SW 1271 (cell line): ENCODE measurements at places on chromosomes 7 and 10.
A peak's percentile ranks its signal among the peaks of the same experiment; 100 is the strongest.

- no peak for DNase-seq
Observed at GRCh38 chr10:3419719-3420495, 247.3 kb upstream of the PITRM1 start.

GRCh38 chr10:9437131-9437530 lies 1382.6 kb downstream of the GATA3 start:
- no peak for DNase-seq

- no peak for DNase-seq
Observed at GRCh38 chr7:149732111-149732561, 41.3 kb downstream of the ZNF467 start.

DNA sequence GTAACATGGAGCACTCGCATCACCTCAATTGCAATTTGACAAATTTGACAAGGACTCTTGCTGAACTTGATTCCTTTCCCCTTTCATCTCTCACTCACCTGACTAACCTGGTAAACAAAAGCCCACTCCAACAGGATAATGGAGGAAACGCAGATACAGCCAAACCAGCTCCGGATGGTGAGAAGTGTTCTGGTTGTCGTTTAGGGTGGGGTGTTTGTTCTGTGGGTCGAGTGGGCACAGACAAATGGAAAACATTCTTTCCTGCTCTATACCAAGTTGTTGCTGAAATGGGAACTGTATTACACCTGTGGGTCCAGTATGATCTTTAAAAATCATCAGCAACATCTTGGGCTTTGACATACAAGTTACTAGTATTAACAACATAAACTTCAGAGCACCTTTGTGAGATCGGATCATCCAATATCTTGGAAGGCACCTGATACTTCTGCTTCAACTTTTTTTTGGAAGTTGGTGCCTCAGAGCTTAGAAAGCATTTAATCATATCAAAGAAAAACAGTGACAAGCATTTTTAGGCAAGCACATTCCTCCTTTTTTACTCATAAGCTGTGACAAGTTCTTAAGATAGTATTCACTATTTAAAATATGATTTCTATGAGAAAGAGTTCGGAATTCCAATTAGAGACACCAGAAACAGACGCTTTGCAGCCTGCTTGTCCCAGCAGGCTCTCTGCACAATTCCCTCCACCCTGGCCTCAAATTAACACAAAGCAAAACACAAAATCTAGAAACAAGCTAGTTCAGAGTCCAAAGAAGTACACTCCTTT lies 58.1 kb downstream of the CCDC186 start:
- DNase-seq: no peak

DNA sequence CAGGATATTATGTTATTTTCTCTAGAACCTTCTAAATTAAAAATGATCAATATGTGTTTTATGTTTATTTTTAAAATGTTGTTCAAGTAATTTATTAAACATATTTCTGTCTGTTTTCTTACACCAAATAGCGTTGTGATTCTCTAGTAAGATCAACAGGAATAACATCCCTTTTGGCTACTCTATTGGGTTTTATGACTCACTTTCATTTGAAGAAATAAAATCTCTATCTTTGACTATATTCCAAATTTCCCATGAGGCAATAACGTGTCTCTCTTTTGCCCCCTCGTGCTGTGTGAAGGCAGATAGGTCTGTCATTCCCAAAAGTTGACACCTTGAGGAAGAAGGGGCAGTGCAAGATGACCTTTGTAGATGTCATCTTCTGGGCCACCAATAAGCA lies 40.9 kb downstream of the ITGA8 start:
- DNase-seq: no peak

GRCh38 chr7:23207021-23207420 lies 25.2 kb downstream of the NUP42 start:
- DNase-seq: no peak

- DNase-seq: no peak
Observed at GRCh38 chr10:103395754-103396066, 565 bp downstream of the ATP5MK start.

- no peak for DNase-seq
Observed at GRCh38 chr7:5703572-5704533, 77.6 kb downstream of the RNF216 start.

DNA sequence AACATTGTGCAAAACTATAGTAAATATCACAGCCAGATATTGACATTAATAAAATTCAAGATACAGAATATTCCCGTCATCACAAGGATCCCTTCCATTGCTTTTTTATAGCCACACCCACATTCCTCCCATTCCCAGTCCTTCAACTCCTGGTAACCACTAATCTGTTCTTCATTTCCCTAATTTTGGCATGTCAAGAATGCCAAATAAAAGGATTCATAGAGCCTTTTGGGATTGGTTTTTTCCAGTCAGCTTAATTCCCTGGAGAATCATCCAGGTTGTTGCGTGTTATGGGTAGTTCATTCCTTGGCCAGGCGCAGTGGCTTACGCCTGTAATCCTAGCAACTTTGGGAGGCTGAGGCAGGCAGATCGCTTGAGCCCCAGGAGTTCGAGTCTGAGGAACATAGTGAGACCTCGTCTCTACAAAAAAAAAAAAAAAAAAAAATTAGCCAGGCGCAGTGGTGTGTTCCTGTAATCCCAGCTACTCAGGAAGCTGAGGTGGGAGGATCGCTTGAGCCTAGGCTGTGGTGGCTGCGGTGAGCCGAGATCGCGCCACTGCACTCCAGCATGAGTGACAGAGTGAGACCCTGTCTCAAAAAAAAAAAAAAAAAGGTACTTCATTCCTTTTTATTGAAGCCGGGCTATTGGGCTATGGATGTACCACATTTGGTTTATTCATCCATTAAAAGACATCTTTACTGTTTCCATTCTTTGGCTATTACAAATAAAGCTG lies 2.7 kb downstream of the OGDH start:
- DNase-seq: no peak

DNA sequence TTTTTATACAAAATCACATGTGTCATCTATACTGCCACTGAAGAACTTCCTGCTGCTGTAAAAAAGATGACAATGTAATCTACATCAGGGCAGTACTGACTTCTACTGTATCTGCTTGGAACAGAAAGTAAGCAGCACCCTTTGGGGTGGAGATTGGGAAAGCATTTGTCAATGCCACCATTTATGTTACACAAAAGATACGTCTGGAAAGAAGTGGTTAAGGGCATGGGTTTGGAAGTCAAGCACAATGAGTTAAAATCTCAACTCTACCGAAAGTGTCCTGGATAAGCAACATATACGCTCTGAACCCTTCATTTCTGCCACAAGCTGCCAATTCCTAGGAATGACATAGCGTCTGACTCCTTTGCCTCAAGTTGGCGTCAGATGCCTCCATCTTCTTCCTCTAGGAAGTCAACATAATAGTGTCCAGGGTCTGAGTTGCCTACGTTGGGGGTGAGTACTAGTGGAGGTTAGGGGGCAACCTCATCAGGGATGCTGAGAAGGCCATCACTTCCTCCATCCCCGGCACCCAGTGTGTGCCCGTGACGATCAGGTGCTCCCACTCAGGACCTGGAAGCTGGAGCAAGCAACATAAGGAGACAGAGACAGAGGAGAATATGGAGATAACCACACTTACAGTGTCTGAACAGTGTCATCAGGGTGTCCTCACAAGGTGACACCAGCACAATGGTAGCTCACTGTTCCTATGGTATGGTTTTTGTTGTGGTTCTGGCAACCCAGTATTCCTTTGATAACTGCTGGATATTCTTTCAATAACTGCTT lies 58.3 kb downstream of the SGMS1 start:
- no peak for DNase-seq

DNA sequence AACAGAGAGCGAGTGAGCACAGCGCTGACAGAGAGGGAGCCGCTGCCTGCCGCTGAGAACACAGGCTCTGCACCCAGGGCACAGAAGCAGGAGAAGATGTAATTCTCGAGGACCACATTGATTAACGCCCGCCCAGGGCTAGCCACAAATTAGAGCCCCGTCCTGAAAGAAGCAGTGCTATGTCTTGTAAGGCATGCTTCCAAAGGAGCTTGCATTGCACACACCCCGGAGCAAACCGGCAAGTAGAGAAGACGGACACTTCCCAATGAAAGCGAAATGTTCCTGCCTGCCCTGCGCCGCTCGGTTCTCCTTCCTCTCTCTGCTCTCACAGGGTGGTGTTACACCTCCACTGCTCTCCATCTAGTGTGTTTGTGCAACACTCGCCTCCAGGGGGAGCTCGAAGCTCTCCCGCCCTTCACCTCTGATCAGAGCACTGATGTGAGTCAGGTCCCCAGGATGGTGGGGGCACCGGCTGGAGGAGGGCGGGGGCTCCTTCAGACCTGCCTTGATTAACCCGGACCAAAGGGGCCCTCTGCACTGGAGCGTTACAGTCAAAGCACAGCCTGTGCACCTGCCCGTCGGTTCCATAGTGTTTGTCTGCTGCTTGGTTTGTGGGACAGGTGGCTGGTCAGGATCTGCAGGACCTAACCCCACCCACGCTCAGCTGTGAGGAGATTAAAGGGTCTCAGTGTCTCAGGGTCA lies 316.5 kb downstream of the ADARB2 start:
- peak; percentile 40 for DNase-seq

GRCh38 chr10:24097751-24098207 lies 111.2 kb upstream of the KIAA1217 start:
- DNase-seq: no peak

GRCh38 chr10:75079436-75080083 lies 31.9 kb upstream of the SAMD8 start:
- no peak for DNase-seq
